ENCODE measurements at places on chromosomes 13 and 19.

DNA sequence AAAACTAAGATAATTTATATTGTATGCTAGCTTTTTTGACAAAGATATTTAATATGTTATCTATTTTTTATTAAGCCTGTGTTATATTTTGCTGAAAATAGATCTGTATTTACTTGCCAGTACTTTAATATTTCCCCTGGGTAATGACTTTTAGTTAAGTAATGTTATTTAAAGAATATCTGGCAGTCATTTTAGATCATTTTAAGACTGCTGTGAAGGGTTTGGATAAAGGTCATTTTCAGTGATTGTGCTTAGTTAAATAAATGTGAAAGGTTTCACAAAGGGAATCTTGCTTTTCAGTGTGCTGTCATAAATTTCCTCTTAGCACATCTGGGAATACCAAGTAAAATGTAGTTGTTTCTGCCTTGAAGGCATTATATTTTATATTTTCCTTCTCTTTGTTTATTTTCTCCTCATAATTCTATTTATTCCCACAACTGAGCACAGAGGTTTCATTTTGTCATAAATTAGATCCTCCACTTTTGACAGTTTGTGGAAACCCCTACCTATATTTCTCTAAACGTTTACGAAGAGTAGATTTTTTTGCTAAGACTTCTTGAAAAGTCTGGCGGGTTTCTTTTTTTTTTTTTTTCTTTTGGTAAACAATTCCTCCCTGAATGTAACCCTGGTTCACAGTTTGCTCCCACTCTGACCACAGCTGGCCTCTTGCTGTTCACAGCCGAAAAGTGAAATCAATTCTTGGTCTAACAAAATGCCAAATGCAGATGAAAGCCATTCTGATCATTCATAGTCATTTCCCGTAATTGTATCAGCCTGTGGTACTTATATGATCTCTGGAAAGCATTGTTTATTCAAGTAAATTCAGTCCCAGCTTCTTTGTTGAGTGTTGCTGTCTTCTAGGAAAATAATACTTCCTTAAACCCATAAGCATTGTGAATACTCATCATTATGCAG lies 87.8 kb downstream of the MAB21L1 start:
- DNase-seq: no peak

GRCh38 chr13:46526740-46527139 lies 26.2 kb upstream of the LRCH1 start:
- no peak for DNase-seq

DNA sequence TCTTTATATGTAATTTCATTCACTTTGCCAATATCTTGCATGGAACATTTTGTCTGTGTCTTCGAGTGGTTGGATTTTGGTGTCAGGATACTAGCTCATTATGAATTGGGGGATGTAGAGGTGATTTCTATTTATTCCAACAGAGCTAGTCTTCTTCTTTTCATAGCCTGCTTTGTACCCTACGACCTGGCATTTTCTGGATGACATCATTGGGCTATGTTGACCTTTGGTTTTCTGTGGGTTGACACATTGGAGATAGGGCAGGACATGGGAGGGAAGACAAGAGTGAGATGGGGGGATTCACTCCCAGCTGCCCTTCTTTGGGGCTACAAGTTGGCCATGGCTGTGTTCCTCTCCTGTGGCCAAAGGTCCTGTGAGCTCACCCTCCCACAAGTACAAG lies 38.0 kb downstream of the WTIP start:
- no peak for DNase-seq

DNA sequence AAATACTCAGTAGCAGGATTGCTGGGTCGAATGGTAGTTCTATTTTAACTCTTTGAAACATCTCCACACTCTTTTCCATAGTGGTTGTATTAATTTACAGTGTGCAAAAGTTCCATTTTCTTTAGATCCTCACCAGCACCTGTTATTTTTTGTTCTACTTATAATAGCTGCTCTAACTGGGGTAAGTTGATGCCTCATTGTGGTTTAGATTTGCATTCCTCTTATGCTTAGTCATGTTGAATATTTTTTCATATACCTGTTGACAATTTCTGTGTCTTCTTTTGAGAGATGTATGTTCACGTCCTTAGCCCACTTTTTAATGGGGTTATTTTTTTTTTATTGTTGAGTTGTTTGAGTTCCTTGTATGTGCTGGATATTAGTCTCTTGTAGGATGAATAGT lies 144.6 kb downstream of the NBEA start:
- no peak for DNase-seq

- no peak for DNase-seq
Observed at GRCh38 chr19:58466089-58466759, 656 bp upstream of the ZNF324 start.

DNA sequence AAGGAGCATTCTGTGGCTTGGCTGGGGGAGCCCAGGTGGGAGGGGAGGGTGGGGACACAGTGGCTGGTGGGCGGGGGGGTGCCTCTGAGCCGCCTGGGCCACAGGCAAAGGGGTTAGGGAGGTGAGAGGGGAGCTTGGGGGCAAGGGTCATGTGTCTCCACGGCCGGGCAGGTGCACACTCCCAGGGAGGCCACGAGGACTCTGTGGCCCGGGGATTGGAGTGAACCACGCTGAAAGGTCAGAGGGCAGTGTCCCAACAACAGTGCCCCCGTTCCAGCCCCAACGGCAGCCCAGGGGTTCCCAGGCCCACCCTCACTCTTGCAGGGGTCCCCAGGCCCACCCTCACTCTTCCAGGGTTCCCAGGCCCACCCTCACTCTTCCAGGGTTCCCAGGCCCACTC lies 9.6 kb downstream of the C2CD4C start:
- DNase-seq: no peak

DNA sequence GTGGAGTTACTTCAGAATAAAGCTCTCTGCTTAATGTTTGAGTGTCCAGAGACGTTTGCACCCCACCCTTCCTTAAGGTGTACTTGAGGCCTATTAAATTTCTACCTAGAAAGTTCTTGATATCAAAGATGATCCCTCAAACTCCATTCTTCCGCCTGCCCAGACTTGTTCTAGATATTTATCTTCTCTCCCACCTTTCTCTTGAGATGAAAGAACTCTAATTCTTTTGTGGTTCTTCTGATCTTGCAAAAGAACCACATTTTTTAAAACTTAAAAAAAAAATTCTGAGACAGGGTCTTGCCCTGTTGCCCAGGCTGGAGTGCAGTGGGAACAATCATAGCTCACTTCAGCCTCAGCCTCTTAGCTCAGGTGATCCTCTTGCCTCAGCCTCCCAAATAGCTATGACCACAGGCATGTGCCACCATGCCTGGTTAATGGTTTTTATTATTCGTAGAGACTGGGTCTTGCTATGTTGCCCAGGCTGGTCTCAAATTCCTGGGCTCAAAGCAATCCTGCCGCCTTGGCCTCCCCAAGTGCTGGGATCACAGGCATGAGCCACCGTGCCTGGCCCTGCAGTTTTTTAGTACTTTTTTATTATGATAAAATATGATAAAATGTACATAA lies 94.3 kb downstream of the SIPA1L3 start:
- DNase-seq: no peak

- DNase-seq: no peak
Observed at GRCh38 chr13:44276061-44276460, 97.6 kb upstream of the SERP2 start.

DNA sequence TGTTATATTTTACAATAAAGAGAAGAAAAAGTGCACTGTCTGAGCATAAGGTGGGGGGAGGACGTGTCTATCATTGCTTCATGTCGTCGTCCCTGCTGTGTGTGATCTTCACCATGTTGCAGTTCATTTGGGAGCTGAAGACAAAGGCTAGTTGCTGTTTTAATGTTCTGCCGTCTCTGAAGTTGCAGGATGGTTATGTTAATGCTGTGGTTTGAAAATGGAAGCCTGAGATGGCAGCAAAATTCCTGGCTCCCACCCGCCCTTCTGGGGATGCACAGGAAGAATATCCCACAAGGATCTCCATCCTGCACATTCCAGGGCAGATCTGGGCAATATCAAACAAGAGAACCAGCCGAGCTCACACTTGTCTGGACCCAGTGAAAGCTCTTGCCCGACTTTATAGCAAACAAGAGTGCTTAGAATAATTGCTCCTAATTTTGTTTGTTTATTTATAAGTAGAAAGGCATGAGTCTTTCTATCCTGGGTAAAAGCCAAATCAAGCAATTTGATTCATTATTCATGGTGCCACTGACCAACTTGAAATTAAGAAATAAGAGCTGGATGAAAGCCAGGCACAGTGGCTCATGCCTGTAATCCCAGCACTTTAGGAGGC lies 110.3 kb upstream of the ABCC4 start:
- no peak for DNase-seq

DNA sequence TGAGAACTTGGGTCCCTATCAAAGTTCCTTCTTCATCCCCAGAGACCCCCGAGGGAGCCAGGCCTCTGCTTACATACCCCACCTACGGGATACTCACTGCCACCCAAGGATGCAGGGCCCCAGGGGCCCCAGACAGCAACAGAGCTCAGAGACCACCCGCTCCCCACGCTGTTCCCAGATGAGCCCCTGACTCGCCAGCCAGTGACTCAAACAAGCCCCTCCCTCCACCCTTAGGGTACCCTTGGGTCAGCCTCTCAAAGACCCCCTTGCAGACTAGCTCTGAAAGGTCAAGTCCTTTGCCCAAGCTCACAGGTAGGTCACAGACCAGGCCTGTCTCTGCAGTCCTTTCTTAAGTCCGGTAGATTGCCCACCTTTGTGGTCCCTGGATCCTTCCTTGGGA lies 45.7 kb downstream of the CD320 start:
- no peak for DNase-seq
